Cortex of kidney (tissue), 1 donor: ENCODE measurements at places on chromosomes 2 and 18.

GRCh38 chr2:10533811-10534321 lies 85.7 kb upstream of the ODC1 start:
- DNase-seq, result no peak

DNA sequence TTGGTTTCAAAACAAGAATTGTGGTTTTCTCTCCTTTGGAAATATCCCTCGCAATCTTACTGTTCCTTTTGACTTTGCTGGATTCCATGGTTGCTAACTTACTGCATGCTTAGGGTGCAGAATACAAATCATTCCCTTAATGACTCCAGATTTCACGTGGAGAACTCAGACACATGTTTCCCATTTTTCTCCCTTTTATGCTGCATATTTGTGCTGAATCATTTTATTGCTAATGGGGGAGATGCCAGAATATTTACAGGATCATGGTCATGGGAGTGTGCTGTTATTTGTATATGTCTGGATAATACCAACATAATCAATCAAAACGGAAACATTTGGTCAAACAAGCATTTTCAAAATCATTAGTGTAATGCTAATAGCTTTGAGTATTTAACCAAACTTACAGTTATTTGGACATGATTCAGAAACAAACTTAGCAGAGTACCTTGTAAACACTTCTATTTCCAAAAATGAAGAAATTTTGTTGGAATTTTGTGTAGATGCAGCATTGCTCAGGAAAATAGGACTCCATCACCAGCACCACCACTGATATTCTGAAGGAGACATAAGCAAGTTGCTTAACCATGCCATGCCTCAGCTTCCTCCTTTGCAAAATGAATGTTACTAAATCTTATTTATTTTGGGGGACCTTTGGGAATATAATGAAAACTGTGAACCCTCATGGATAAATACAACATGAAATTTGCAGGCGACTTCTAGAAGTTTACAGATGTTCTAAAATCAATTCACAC lies 122.5 kb upstream of the RND3 start:
- DNase-seq, result no peak

DNA sequence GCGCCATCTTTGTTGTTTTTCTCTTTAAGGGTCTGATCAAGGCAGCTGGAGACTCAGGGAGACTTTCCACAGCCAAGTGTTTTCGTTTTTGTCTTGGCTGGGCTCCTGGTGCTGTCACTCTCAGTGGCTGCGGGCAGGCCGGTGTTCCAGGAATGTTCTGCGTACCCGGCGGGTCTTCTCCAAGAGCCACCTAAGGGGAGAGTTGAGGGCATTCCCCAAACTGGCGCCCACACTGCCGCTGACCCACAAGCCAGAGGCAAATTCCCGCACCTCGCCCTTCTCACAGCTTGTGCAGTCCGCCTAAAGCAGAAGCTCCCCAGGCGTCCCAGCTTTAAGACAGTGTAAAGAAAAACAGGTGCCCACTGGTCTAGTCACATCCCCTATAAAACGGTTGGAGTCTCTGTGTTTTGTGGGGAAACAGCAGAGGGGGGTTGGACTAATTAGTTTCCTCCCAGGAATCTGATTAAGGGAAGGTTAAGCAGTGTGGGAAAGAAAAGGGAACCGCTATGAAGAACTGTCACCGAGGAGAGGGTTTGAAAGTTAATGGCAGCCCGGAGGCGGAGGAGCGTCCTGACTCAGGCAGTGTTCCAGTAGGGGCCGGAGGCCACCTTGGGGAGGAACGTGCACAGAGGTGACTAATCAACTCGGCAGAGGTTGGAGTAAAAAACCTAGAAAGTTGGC lies 224.5 kb downstream of the SLC4A3 start:
- no peak for DNase-seq

GRCh38 chr2:101300164-101300563 lies 8.3 kb downstream of the RNF149 start:
- no peak for DNase-seq

DNA sequence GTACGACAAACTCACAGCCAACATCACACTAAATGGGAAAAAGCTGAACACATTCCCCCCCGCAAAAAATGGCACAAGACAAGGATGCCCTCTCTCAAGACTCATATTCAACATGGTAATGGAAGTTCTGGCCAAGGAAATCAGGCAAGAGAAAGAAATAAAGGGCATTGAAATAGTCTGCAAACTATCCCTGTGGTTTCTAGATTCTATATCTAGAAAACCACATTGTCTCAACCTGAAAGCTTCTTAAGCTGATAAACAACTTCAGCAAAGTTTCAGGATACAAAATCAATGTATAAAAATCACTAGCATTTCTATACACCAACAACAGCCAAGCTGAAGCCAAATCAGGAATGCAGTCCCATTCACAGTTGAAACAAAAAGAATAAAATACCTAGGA lies 294.6 kb upstream of the CYP26B1 start:
- DNase-seq, result no peak

DNA sequence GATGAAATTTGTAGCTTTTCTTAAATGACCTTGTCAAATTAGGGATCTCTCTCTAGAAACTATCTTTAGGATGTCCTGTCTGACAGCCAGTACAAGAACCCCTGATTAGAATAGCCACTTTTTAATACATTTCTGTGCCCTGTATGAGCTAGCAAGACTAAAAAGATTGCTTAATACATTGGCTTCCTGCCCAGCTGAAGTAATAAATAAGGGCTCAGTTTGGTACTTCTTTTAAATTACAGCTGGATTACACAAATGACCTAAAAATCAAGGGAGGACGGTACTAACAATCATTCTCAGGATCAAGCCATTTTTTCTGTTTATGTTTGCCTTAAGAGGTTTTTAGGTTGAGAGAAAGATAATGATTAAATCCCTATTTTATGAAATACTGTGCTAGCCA lies 11.6 kb upstream of the OLA1 start:
- DNase-seq, result no peak

GRCh38 chr2:9769171-9770005 lies 73.9 kb upstream of the TAF1B start:
- no peak for DNase-seq

DNA sequence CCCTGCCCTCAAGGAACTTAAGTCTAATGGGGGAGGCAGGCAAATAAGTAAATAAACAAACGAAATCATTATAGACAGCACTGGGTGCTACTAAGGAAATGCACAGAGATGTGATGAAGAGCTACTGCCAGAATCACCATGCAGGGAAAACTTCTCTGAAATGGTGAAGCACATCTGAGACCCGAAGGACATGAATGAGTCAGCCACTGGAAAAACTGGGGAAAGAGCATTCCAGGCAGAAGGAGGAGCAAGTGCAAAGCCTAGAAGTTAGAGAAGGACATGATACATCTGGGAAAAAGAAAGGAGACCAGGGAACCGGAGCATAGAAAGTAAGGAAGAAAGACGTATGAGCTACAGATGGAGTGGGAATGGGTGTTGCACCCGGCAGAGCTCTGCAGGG lies 56.8 kb downstream of the TGFA start:
- no peak for DNase-seq

DNA sequence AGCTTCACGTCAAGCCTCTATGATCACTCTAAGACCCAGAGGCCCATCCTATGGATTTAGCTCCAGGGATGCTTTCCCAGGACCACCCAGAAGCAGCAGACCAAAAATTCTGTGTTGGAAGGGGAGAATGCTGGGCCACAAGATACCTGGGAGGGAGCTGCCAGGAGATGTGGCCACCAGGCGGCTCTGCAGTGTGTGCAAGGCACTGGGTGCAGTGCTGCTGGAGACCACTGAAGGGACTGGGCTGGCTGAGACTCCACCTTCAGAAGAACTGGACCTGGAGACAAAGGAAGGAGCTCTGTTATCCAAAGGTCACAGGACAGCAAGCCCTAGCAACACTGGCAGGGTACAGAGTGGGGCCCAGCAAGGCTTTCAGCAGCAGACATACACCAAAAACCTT lies 34.0 kb downstream of the KANSL3 start:
- no peak for DNase-seq

DNA sequence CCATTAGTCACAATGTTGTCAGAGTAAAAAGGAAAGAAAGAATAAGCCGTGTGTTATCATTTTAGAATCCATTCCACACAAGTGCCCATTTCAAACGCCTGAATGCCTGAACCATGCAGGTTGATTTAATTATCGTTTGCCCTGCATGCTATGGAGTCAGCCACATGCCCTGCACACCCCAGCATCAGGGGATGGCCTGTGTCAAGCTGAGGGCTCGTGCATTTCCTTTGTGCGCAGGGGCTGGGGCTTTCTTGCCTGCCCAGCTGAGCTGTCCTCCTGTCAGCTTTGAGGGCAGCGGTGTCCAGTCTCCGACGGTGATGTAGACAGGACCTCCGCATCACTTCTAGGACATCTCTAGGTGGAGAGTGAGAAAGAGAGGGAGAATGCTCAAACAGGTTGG lies 200.4 kb downstream of the TSN start:
- DNase-seq, result no peak

DNA sequence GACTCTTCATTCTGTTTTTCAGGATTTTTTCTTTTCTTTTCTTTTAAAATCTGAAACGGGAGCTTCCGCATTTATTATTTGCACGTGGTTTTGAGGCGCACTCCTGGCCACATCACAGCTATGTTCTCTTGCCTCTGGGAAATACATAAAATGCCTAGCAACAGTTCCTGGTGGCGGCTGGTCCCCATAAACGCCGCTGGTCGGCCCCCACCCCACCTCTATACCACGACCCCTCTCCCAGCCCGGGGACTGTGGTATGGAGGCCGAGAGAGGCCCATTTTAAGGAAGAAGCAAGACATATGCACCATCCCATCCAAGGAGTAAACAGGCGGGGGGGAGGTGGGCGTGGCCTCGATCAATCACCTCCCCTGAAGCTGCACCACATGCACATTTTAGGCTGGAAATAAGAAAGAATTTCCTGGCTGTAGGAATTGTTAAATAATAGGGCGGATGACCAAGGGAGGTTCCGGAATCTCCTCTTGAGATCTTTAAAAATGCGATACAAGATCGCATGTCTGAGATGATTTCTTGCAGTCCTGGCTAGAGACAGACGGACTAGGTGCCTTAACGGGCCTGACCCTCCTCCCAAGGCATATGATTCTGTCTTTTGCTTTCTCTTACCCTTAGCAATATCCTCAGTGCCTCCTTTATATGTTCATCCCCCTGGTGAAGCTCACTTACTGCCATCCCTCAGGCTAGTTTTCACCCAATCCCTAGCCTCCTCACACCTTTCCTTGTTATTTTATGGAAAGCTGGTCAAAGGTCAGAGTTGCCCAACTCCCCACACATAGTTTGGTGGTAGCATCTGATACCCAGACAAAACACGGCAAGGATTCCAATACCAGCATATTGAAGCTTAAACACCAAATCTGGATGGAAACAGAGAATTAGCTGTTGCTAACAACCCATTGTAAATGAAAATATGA lies 82.4 kb downstream of the BCL2 start:
- DNase-seq, result no peak
